ENCODE measurements at places on chromosomes 4 and X. TPM values are rescaled to one million over a fixed set of nuclear protein-coding genes. Genes with fewer than 3 reads are reported as not detected.

HS3ST1 gene
- not detected for total RNA-seq

GRCh38 chr4:88697141-88697540 is 488 bp downstream of the NAP1L5 start:
- H3K4me3 ChIP-seq: peak overlapping the region; percentile 88
- H3K27me3 ChIP-seq: no peaks in the 10 kb centered on the region
- H3K27ac ChIP-seq: peak overlapping the region; percentile 88
- DNase-seq: peak; percentile 24
- H3K36me3 ChIP-seq: peaks cover 3% of the 10 kb centered on the region
- peaks cover 18% of the 10 kb centered on the region for H3K4me1 ChIP-seq

VGLL1 gene
- total RNA-seq: not detected

GRCh38 chrX:105063743-105064142 is 156.8 kb downstream of the TEX13A start:
- H3K36me3 ChIP-seq: no peaks in the 10 kb centered on the region
- H3K4me1 ChIP-seq: no peaks in the 10 kb centered on the region
- peaks cover 46% of the 10 kb centered on the region for H3K27me3 ChIP-seq
- no peak overlapping the region for H3K27ac ChIP-seq
- no peak overlapping the region for H3K4me3 ChIP-seq
- DNase-seq: no peak

- peaks cover 6% of the 10 kb centered on the region for H3K27me3 ChIP-seq
- H3K27ac ChIP-seq: no peak overlapping the region
- peaks cover 5% of the 10 kb centered on the region for H3K4me1 ChIP-seq
Observed at GRCh38 chr4:3276986-3277385, 15.8 kb upstream of the RGS12 start.

GC gene
- not detected for total RNA-seq

- H3K27ac ChIP-seq: no peak overlapping the region
- peaks cover 6% of the 10 kb centered on the region for H3K27me3 ChIP-seq
- H3K4me3 ChIP-seq: no peak overlapping the region
- no peak for DNase-seq
- H3K36me3 ChIP-seq: peaks cover 1% of the 10 kb centered on the region
Observed at GRCh38 chrX:53939127-53939526, 105.1 kb downstream of the PHF8 start.

DNA sequence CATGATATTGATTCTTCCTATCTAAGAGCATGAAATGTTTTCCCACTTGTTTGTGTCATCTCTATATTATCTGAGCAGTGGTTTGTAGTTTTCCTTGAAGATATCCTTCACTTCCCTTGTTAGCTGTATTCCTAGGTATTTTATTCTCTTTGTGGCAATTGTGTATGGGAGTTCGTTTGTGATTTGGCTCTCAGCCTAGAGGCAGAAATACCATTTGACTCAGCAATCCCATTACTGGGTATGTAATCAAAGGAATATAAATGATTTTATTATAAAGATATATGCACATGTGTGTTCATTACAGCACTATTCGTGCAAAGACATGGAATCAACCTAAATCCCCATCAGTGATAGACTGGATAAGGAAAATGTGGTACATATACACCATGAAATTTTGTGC is 172.7 kb upstream of the IL15 start:
- no peak for DNase-seq
- H3K4me3 ChIP-seq: no peak overlapping the region
- H3K4me1 ChIP-seq: no peaks in the 10 kb centered on the region
- H3K27me3 ChIP-seq: peaks cover 2% of the 10 kb centered on the region
- H3K27ac ChIP-seq: no peak overlapping the region
- H3K36me3 ChIP-seq: no peaks in the 10 kb centered on the region

DNA sequence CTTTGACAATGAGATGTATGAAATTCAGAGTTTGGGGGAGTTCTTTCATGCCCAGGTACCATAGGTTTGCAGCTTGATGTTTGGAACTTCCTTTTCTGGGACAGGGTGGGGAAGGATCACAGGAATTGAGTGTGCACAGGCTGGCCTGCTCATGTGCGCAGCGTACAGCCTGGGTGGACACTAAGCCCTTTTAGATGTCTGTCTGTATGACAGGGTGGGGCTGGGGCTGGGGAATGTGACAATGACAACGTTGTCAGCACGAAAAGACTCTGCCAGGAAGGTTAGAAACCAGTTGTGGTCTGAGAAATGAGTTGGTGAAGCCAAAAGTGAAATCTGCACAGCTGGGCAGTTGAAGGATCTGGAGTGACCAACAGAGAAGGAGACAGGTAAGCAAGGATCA is 47.4 kb downstream of the WWC2 start:
- no peak for DNase-seq
- H3K4me3 ChIP-seq: no peak overlapping the region
- no peak overlapping the region for H3K27ac ChIP-seq
- no peaks in the 10 kb centered on the region for H3K36me3 ChIP-seq
- H3K27me3 ChIP-seq: peaks cover 11% of the 10 kb centered on the region

GATA1 gene
- total RNA-seq: 0.35 TPM

DNA sequence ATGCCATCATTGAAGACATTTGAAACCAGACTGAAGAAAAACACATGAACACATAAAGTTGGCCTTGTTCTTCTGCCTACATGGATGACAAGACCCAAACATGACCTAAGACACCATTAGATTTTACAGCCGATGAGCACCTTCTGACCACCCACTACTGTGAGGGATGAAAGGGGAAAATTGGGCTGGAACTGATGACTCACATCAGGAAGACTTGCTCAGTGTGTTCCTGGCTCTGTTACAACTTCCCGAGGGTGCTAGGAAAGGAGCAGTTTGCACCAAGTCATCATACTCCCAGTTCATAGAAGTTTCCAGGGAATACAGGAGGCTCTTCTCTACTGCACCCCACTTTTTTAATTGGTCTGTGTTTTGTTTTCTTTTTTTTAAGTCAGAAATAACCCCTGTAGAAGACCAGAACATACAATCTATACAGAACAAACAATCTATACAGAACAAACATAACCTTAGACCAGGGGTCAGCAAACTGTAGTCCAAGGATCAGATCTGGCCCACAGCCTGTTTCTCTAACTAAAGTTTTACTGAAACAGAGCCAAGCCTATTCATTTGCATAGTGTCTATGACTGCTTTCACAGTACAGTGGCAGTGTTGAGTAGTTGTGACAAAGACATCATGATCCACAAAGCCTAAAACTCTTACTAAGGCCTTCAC is 25.3 kb downstream of the BTC start:
- no peaks in the 10 kb centered on the region for H3K4me1 ChIP-seq
- H3K27me3 ChIP-seq: no peaks in the 10 kb centered on the region
- no peaks in the 10 kb centered on the region for H3K36me3 ChIP-seq
- H3K4me3 ChIP-seq: no peak overlapping the region
- no peak overlapping the region for H3K27ac ChIP-seq

DNA sequence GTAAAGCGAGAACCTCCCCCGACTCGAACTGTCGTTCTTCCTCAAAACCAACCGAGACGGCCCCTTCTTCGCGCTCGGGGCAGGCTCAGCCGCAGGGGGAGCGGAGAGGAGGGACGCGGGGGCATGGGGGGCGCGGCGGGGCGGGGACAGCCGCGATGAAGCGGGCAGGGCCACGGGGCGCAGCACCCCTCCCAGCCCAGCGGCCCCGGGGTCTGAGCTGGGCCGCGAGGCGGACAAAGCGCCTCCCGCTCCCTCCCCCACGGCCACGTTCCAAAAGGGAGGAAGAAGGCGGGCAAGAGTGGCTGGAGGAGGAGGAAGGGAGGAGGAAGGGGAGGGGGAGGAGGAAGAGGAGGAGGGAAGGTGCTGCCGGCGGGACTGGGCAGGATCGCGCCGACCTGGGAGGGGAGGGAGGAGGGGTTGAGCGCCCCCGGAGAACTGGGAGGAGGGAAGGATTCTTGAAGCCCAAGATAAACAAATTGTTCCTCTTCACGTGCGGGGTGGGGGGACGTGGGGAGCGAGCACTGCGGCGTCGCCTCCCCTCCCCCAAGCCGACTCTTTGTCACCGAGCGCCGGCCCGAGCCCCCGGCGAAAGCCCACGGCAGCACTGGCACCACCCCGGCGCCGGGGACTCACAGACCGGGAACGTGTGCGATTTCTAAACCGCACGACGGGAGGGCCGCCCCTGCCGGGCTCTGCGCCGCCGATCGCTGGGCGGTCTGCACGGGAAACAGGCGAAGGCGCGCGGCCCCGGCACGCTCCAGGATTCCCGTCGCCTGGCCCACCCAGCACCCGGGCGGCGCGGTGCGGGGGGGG is 2.9 kb downstream of the MAML3 start:
- H3K4me3 ChIP-seq: peak overlapping the region; percentile 99
- H3K27ac ChIP-seq: peak overlapping the region; percentile 72
- peaks cover 39% of the 10 kb centered on the region for H3K4me1 ChIP-seq
- H3K36me3 ChIP-seq: no peaks in the 10 kb centered on the region
- DNase-seq: peak; percentile 72
- H3K27me3 ChIP-seq: peaks cover 40% of the 10 kb centered on the region

All from activated T-cell treated with anti-CD3 and anti-CD28 coated beads, Interleukin-2, amount 50 U/mL, for 72 hours (primary cell).